ENCODE measurements at places on chromosomes 7 and 10.

DNA sequence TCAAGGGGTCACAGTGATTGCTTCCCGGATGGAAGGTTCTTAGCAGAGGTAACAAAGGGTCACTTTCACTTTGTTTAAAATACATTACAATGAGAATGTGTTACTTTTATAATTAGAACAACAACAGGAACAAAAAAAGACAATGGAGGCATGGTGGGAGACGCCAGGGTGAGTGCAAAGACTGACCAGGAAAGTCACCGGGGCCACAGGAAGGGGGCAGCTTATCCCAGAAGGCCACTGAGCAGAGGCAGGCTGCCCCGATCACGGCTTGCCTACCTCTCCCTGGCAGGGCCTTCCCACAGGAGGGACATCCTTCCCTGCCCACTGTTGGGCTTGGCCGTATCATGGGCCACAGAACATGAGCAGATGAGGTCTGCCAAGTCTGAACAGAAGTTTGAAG, 46.8 kb upstream of the ENO4 start:
- no peak for DNase-seq

DNA sequence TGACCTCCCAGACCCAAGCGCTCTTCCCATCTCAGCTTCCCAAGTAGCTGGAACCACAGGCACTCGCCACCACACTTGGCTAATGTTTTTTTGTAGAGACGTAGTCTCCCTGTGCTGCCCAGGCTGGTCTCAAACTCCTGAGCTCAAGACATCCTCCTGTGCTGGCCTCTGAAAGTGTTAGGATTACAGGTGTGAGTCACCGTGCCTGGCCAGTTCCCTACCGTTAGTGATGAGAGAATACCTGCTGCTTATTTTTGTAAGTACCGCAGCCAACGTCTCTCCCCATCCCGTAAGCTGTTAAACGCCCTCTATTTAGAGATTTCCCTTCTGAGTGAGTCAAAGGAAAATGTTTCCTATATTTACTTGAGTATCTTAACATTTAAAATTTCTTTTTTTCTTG, 38.5 kb upstream of the PDLIM1 start:
- no peak for DNase-seq

GRCh38 chr10:105559333-105560097, 918.4 kb downstream of the SORCS3 start:
- DNase-seq, result no peak

GRCh38 chr7:132218876-132219275, 357.4 kb downstream of the PLXNA4 start:
- no peak for DNase-seq

DNA sequence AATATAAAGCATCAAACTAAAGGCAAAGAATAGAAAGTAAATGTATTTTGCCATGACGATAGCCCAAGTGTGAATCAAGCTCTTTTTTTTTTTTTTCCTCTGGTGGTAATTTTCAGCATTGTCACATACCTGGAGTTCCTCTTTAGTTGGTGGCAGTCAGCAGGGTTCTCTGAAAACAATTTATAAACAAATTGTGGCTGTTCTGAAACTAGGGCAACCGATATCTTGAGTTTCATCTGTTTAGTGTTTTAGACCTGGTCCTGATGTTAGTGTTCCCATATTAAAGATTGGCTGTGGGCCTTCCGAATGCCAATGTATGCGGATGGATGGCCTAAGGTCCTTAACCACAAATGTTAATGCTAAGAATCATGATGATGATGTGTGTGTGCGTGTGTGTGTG, 713.1 kb downstream of the GATA3 start:
- DNase-seq, result no peak

DNA sequence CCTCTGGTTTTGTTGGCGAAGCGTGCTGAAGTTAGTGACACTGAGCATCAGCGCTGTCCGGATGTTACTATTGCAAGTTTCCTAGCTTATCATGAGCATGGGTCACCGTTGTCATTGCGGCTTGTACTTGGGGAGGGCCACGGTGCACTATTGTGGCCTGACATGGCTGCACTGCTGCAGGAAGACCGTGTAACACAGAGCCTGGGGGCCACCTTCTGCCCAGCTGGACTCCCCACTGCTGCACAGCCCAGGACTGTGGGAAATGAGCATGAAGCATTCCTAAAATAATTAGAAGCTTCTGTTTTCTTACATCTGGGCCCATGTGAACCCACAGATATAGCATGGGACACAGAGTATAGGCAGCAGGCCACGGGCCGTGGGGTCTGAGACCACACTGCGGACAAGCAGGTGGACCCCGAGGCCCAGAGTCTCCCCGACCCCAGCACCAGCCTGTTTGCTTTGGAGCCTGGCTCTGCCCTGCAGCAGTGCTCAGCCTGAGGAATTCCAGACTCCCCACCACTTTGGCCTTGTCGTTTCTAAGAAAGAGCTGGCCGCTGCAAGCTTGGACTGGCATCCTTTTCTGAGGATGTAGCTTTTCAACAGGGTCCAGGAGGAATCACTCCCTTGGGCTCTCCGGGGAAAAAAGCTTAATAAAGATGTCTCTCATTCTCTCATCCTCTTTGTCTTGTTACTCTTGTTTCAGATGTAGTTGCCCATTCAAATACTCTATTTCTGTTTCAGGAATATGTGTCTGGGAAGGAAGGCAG, 179.2 kb downstream of the CCDC3 start:
- no peak for DNase-seq

GRCh38 chr7:150988230-150989226, 2.3 kb upstream of the NOS3 start:
- no peak for DNase-seq
